ENCODE measurements at places on chromosomes 1 and 21.

DNA sequence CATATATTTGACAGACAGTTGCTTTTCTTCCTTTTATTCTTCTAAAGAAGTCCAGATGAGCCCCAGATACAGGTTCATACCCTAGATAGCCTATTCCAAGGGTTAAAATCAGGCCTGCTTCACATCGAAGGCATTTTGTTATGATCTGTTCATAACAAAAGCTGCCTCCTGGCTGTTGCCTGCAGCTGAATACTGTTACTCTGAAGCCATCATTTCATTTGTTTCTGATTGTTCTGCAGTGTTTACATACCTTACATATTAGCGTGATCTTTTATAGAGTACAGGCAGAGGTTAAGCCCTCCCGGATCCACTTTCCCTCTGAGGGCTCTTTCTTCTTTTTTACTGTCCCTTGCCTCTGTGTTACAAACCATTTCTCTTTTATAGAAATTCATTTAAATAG lies 219.0 kb upstream of the HOOK1 start:
- no peak for DNase-seq

DNA sequence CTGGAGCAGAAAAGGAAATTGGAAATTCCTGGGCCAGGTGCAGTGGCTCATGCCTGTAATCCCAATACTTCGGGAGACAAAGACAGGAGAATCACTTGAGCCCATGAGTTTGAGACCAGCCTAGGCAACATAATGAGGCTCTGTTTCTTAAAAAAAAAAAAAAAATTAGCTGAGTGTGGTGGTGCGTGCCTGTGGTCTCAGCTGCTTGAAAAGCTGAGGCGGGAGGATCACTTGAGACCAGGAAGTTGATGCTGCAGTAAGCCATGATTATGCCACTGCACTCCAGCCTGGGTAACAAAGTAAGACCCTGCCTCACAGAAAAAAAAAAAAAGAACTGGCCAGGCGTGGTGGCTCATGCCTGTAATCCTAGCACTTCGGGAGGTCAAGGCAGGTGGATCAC lies 56.7 kb downstream of the SRSF11 start:
- no peak for DNase-seq

- DNase-seq = no peak
Measured at GRCh38 chr1:242836423-242836822, 311.9 kb upstream of the PLD5 start.

- peak; percentile 34 for DNase-seq
Measured at GRCh38 chr1:109762821-109763645, 690 bp downstream of the EPS8L3 start.

DNA sequence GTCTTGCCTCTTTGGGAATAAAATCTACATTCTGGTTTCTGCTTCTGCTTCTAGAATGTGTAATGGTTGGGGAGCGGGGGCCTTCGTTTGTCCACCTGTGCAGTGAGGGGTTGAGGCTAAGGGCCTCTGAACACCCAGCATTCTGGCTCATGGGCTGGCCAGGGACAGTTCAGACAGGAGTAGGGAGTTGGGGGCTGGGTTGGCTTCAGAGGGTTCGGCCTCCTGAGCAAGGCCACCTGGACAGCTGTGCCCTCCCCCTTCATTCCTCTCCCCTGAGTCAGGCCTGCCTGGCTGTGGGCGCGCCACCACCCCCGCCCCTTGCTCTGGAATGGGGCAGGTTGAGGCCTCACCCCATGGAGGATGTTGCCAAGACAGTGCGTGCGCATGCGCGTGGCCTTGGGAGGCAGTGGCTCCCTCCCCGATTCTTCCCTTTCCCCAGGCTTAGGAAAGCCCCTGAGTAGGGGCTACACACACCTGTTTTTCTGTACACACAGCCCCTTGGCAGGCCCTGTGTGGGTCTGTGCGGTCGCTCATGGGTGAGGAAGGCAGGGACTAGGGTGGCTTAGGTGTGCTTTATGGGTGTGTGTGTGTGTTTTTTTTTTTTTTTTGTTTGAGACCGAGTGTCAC lies 57.0 kb downstream of the YARS1 start:
- no peak for DNase-seq

- no peak for DNase-seq
Measured at GRCh38 chr1:206080026-206080820, 27.2 kb downstream of the RHEX start.

DNA sequence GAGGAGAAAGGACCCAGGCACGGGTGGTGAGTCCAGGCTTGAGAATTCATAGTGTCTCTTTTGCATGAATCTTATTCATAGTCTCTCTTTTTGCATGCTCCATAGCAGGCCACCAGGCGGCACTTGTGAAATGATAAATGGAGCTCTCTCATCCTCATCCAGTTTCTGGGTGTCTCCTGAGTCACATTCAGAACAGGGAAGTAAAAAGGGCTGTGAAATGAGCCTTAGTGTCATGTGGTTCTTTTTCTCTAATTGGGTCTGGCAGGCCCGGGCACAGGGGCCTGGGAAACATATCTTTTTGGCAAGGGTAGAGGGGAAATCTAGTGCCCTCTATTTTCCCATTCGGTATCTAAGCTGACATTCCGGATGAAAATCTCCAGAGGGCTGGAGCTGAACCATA lies 19.1 kb upstream of the NCF2 start:
- peak; percentile 47 for DNase-seq

GRCh38 chr21:18384771-18385170 lies 18.8 kb downstream of the TMPRSS15 start:
- no peak for DNase-seq

GRCh38 chr1:15799928-15800835 lies 7.3 kb downstream of the UQCRHL start:
- DNase-seq = no peak

- no peak for DNase-seq
Measured at GRCh38 chr1:201676197-201676596, 137.3 kb downstream of the NAV1 start.

DNA sequence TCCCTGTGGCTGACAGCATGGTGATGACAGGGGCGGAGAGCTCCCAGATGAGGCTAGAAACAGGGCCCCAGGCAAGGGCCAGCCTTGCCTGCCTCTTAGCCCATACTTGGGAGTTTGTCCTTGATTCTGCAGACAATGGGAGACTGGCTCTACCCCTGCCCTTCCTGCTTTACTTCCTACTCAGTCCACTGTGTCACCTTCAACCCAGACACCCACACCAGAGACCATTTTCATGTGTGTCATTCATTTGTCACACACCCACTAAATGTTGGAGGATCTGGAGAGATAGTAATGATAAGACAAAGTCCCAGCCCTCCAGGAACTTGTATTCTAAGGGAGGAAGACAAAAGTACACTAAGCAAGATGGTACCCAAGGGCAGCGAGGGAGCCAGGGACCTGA lies 43.7 kb downstream of the SYT6 start:
- DNase-seq = no peak

DNA sequence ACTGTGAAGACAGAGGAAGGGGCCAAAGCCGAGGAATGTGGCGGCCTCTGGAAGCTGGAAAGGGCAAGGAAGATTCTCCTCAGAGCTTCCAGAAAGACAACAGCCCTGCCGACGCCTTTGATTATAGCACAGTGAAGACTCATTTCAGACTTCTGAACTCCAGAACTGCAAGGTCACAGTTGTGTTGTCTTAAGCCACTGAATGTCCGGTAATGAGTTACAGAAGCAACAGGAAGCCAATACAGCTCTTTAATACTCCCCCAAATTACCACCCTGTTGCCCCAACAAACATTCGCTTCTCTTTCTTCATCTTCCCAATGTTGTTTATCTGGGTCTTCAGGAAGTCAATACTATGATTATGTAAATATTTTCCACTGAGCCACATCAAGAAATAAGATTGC lies 44.0 kb downstream of the ETS2 start:
- DNase-seq = no peak

- DNase-seq = no peak
Measured at GRCh38 chr1:175494011-175494554, 249.3 kb downstream of the TNR start.

DNA sequence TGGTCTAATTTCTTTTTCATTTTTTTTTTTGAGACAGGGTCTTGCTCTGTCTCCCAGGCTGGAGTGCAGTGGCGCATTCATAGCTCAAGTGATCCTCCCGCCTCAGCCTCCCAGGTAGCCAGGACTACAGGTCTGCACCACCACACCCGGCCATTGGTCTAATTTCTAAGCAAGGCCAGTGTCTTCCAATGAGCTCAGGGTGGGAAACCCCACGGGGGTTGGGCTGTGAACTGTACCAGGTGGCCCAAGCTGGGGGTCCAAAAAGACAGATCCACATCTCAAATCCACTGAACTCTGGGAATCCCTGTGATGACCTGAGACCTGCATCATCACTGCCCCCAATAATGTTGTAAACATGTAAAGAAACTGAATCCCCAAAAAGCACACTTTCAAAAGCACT lies 79.5 kb downstream of the BCAR3 start:
- DNase-seq = no peak

Measured in CD4-positive, alpha-beta T cell treated with Interferon gamma for 1 hour (primary cell).